Inflammatory macrophage (primary cell): ENCODE measurements at places on chromosomes 5 and 9.

DNA sequence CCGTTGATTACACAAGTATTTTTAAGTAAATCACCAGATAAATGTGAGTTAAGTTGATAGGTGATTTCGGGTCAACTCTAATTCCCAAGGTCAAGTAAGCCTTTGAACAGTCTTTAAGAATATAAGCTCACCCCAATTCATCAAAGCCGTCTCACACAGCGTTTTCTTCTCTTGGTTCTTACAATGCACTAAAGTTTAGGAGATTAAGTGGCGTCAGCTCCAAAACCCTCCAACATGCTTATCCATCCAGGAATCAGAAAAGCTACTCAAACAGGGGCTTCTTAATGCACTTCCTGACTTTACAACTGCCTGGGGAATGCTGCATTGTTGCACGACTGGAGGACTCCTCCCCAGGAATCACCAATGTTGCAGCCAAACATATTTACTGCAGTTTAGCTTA, 206.2 kb upstream of the EFNA5 start:
- DNase-seq: no peak

- DNase-seq: no peak
Measured at GRCh38 chr5:171745602-171746001, 40.0 kb upstream of the SMIM23 start.

DNA sequence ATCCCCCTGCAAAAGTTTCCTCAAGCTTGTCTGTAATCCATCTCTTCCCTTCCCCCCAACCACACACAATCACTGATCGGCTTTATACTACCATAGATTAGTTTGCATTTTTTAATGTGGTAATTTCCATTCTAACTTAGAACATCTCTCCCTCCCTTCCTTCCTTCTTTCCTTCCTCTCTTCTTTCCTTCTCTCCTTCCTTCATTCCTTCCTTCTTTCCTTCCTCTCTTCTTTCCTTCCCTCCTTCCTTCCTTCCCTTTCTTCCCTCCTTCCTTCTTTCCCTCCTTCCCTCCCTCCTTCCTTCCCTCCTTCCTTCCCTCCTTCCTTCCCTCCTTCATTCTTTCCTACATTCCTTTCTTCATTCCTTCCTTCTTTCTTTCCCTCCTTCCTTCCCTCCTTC, 166.2 kb upstream of the MSX2 start:
- no peak for DNase-seq

- DNase-seq: no peak
Measured at GRCh38 chr9:10649076-10649475, 36.3 kb upstream of the PTPRD start.

DNA sequence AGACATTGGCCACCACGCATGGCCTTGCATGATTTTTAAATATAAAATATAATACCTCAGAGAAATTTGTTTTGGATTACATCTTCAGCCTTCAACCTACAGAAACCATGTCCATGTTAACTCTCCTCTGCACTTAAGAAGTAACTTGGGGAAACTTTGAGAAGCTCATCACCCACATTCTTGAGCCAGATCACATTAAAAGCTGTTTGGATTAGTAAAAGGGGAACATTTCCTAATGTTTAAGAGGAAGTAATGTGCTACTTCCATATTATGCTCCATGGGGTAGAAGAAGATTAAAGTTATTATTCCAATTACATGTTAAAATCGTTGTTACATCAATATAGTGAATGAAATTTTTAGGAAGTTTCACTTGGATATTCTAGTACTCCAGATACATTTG, 10.4 kb upstream of the CEP120 start:
- peak; percentile 69 for DNase-seq
